NCI-H2107 (cell line): ENCODE measurements at places on chromosomes 16 and 17.

- DNase-seq, result peak; percentile 82
These were observed 9.7 kb upstream of the ARL2BP start for GRCh38 chr16:57235128-57236021.

DNA sequence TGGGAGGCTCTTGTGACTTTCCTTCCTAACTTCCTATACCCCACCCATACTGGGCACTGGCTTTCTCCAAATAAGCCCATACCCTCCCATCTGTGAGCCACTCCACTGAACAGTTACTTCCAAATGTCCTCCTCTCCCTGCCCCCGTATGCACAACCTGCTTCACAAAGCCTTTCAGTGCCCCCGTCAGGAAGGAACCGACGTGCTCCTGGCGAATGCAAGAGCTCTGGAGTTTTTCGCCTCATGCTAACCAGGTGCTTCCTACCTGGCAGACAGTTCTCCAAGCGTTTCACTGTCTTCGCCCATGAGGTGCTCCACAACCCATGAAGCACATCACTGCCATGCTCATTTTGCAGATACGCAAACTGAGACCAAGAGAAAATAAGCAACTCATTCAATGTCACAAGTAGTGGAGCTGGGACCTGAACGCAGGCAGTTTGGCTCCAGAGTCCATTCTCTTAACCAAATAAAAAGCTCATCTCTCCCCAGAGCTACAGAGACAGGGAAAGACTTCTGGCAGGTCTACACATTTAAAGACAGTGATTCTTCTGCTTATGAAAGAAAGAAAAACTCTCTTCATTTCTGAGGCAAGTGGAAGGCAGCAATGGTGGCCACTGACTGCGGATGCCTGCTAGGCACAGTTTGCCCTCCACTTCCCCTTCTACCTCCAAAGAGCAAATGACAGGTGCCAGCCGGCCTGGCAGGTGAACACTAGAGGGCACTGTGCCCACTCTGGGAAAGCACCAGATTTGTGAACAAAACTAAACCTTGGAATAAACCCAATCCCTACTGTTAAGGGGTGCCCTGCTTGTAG is 23.8 kb downstream of the SPHK1 start:
- DNase-seq, result no peak

DNA sequence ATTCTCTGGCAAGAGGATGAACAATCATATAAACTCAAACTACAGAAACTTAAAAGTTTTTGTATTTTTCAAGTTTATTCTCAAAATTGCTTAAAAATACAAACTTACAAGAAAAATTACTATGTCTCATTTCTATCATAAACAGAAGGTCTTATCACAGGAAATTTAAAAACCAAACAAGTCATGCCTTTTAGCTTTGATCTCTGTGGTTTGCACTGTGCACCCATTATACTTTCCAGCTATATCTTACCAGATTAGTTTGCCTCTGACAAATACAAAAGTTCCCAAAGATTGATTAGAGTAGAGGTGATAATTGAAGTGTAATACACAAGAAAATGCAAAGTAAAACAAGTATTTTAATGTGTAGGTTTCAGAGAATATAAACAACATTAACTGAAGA is 117.4 kb downstream of the MYO1D start:
- DNase-seq, result no peak

- DNase-seq, result no peak
These were observed 101.0 kb upstream of the DNAH17 start for GRCh38 chr17:78678222-78678557.

DNA sequence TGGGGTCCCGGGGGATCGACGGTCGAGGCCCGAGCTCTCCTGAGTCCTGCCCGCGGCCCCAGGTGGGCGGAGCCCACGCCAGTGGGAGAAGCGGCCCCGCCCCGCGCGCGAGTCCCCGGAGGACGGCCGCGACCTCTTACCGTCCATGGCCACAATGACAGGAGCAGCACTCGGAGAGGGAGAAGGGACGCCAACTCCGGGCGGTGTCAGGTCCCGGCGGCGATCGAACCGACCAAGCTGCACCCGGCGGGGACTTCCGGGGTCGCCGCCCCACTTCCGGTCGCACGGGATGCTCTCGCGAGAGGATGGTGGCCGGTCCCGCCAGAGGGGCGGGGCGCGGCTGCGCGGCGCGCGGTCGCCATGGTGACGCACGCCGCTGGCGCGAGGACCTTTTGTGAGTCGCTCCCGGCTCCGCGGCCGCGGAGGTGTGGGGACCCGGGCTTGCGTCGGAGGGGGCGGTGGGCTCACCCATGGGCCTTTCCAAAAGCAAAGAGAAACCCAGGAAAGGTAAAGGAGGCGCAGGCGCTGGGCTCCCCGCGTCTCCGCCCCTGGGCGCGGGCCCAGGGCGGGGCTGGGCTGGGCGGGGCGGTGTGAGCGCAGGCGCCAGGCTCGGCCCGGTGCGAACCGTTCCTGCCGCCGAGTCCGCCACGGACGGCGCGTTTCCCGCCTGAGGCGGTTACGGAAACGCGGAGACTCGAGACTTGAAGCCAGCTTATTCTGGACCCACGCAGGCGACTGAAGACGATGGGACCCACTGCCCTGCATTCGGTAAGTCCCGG is at the start of the genes CHMP1A and SPATA33:
CHMP1A (minus strand) TSS at position 267 of the 779 bp plus-strand sequence; CDS start at position 147, 120 bp downstream.
SPATA33 (plus strand) TSS at position 395 of the 779 bp plus-strand sequence; CDS start at position 471, 76 bp downstream.
- DNase-seq, result peak; percentile 78

- no peak for DNase-seq
These were observed 723 bp upstream of the CARD14 start for GRCh38 chr17:80169107-80169506.

GRCh38 chr17:41420134-41420533 is 4.3 kb downstream of the KRT37 start:
- DNase-seq, result no peak

DNA sequence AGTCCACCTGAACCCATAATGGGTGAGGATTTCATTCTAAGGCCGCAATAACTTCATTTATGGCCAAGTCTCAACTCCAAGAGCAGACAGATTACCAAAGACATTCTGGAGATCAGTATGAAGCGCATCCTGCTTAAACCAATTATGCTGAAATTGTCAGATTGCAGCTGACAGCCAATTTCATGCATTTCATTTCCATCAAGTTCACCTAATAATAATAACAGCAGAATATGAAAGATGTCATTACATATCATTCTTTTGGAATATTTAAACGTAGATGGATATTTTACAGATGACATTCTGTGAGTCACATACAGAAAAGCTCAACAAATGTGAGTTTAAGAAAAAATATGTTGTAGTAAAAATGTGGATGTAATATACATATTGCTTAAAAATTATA is 54.9 kb upstream of the NACA2 start:
- no peak for DNase-seq

DNA sequence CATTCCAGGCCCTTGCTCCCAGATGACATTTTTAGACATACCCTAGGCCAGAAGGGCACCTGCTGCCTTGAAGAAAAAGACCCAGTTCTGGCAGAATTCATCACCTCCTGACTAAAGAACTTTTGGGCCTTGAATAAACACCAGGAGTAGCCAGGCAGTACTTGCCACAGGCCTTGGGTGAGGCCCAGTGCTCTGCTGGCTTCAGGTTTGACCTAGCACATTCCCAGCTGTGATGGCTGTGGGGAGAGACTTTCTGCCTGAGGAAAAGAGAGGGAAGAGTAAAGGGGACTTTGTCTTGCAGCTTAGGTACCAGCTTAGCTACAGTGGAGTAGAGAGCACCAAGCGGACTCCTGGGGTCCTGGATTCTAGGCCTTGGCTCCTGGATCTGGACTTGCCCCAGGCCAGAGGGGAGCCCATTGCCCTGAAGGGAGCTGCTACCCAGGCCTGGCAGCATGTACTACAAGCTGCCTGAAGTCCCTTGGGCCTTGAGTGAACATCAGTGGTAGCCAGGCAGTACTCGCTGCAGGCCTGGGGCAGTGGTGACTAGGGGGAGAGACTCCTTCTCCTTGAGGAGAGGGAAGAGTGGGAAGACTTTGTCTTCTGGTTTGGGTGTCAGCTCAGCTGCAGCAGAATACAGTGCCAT is 44.3 kb downstream of the ABCA8 start:
- no peak for DNase-seq

DNA sequence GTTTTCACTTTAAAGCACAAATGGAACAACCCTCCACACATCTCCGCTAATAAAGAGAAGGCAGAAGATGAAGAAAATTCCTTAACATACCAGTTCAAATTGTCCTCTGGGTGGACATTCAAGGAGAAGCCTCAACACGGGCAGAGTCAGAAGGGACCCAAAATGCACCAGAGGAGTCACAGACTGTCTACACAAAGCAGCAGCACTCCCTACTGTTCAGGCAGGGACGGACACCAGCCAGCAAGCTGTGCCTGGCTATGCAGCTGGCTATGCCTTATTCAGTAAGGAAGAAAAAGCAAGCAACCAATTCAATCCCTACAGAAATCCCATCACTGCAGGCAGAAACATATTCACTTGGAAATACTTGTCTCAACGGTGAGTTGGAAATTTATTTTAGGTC is 8.1 kb downstream of the DNAJC7 start:
- no peak for DNase-seq

DNA sequence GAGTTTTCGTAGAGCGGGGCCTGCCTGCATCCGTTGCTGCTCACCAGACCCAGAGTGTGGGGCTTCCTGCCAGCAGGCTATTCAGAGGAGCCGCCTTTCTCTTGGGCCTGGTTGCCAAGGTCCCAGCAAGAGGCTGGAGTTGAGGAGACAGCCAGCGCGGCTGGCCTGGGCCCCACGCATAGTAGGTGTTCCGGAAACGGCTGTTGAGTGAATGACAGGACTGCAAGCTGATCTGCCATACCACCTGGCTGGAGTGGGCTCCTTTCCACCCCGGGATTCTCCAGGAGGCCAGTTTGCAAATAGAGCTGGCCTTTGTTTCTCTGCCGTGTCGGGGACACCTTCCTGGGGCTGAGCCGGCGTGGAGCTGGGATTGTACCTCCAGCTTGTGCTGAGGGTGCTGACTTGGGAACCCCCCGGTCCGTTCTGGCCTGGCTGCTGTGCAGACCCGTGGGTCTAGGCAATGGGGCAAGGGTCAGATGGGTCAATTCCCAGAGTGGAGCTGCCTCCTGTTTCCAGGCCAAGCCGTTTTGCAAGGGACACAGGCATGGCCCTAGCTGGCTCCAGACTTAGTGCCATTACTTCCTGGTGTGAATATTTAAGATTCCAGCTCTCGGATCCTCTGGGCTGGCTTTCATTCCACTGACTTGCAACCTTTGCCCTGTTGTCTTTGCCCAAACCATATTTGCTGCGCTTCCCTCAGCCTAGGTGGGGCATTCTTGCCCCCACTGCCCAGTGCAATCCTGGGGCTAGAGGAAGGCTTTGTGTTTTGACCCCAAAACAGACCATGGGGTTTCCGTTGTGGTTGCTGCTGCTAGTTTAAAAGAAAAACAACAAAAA is 68.8 kb downstream of the CMIP start:
- DNase-seq, result no peak

DNA sequence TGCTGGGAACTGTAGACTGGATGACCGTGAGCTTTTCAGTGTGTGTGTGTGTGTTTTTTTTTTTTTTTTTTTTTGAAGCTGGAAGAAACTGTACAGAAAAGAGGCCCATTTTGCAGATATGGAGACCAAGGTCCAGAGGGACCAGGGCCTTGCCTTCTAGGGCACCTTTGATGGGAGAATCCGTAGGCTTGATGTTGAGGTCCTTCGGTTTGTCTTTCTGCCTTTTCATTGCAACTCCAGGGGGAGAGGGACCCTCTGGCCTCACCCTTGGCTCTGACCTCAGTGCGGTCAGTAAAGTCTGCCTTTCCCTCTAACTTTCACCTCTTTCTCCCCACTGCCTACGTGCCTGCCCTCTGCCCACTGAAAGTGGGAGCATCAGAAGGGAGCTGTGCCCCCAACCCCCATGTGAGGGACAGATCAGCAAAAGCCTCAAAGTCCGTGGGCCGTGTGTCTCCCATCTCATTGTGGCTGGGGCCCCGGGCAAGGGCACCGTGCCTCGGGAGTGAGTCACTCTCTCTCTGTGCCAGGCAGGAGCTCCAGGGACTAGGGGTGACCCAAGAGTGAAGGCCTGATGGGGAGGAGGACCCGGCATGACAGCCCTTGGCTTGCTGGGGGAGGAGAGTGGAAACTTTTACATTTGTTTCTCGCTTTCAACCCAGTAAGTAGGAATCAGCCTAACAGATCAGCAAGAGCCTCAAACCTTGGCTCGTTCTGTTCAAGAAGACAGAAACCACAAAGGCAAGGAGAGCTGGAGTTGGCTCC is 123.6 kb downstream of the CMIP start:
- no peak for DNase-seq

DNA sequence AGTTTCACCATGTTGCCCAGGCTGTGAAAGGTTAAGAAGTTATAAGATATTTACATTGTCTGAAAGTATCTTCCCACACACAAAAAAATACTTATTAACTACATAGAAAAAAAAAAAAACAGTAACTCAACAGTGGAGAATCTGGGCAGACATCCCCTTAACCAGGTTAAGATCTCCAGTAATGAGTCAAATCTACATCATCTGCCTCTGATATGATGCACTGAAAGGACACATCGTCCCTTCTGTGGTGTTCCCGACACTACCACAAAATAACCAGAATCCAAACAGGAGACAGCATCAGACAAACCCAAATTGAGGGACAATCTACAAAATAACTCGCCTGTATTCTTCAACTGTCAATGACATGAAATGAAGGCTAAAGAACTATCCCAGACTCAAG is 40.0 kb downstream of the CMTM4 start:
- DNase-seq, result no peak

- no peak for DNase-seq
These were observed 12.4 kb downstream of the SLFN11 start for GRCh38 chr17:35361027-35361426.

- no peak for DNase-seq
These were observed 10.2 kb upstream of the STRADA start for GRCh38 chr17:63751806-63752205.

DNA sequence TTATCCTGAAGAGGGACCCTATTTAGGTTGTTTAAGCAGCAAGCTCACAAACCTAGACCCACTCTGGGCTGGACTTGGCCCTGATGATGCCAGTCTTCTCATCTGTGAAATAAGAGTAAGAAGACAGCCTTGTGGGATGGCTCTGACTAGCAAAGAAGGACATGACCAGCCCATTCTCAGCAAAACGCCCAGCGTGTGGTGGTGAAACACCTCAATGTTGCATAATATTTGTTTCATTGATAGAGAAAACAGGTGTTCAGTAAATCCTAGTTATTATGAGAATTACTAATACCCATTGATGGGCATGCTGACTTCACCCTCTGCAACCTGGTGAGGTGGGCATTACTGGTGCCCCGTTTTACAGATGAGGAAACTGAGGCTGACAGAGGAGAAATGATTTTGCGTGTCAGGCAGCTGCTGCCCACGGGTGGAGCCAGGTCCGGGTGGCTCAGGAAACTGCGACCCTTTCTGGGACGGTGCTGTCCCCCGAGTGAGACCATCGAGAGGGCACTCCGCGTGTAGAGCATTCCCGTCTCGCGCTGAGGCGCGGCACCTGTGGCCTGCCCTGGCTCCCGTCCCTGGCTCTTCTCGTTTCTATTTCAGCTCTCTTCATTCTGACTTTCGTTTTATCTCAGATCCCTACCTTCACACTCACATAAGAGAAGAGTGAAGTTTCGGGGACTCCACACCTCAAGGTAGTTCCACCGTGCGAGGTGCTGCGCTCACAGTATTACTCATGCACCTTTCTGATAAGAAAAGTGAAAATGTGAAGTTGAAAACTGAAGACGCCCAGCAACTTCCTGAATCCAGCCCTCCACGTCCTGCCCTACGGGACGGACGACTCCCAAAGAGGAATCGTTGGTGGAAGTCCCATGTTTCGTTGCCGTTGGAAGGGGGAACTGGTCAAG is 48.5 kb downstream of the IRF8 start:
- DNase-seq, result no peak

- no peak for DNase-seq
These were observed 255.8 kb downstream of the SEC14L1 start for GRCh38 chr17:77396610-77397009.
